ENCODE measurements at places on chromosomes 6 and 20.

GRCh38 chr6:89242574-89243330, 25.6 kb upstream of the GABRR1 start:
- no peak for DNase-seq

- no peak for DNase-seq
Observed at GRCh38 chr20:38728191-38728781, 4.0 kb downstream of the SLC32A1 start.

- DNase-seq, result no peak
Observed at GRCh38 chr20:50774515-50774914, 20.3 kb upstream of the BCAS4 start.

DNA sequence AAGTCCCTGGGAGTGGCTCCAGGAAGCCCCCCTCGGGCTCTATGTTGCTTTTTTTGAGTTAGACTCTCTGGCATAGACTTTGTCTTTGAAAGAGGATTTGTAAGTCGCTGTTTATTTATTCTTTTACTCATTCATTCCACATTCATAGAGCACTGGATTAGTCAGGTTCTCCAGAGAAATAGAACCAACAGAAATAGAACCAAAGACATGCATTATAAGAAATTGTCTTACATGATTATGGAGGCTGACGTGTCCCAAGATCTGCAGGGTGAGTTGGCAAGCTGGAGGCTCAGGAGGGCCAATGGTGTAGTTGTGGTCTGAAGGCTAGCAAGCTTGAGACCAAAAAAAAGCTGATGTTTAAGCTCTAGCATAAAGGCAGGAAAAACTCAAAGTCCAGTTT, 98.3 kb upstream of the CHD6 start:
- DNase-seq, result no peak

DNA sequence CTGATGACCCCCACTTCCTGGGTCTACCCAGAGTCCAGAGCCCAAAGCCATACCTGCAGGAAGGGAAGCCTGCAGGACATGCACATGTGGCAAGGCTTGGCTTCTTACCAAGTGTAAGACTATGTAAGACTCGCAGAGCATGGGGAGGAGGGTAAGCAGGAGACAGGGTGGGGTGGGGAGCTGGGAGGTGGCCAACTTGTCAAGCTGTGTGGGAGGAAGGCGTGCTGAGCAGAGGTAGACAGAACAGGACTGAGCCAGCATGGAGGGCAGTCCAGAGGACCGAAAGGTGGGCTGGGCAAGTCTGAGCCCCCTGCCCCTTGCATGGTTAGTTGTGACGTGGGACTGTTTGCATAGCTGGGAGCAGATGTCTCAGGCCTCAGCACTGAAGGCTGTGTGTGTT, 53.4 kb upstream of the RNF24 start:
- DNase-seq, result no peak

Measured in activated CD8-positive, alpha-beta memory T cell treated with anti-CD3 and anti-CD28 coated beads for 4 hours (primary cell).